ENCODE measurements at places on chromosomes 1 and 21.

GRCh38 chr1:30822966-30823581 lies 65.5 kb upstream of the LAPTM5 start:
- no peak for DNase-seq

DNA sequence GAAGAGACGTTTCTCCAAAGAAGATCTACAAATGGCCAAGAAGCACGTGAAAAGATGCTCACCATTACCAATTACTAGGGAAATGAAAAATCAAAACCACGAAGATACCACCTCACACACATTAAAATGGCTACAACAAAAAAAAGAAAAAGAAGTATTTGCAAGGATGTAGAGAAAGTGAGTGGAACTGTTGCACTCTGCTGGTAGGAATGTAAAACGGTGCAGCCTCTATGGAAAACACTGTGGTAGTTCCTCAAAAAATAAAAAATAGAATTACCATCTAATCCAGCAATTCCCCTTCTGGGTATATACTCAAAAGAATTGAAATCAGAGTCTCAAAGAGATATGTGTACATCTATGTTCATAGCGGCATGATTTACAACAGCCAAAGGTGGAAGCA lies 115.4 kb upstream of the EDN2 start:
- DNase-seq, result no peak

DNA sequence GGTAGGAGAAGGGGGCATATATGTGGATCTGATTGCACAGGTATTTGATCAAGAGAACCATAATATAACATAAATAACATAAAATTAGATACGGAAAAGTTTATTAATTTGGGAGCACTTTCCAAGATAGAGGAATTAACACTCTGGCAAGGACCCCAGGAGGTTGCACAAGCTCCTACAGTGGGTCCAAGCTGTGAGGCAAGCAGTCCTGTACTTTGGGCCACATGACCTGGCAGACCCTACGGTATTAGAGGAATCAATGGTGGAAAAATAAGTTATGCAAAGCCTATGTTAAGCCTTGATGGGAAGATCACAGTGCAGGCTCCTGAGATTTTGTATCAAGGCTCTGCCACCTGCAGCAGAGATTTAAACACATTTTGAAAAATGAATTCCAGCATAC lies 220.1 kb downstream of the COL24A1 start:
- no peak for DNase-seq

GRCh38 chr1:192272732-192273131 lies 44.1 kb upstream of the RGS21 start:
- DNase-seq, result no peak

GRCh38 chr1:159443066-159443750 lies 3.7 kb downstream of the OR10J1 start:
- no peak for DNase-seq

GRCh38 chr21:25313829-25314228 lies 293.5 kb downstream of the MRPL39 start:
- no peak for DNase-seq

DNA sequence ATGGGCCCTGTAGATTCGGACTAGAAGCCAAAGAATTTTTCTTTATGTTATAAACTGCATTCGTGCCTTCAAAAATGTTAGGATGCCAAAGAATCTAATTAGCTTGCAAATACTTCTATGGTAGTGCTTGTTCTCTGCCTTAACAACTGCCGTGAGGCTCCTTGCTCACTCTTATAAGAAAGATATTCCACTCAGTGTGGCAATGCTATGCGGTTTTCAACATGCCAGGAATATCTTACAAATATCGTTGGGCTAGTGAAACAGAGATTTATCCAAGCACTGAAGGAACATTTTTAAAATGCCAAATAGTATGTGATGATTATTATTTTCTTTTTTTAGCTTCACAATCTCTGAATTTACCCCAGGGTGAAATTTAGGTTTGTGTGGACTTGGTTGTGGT lies 198.2 kb downstream of the GREM2 start:
- DNase-seq, result no peak

- no peak for DNase-seq
Measured at GRCh38 chr1:79004916-79005315, 1.6 kb downstream of the ADGRL4 start.

DNA sequence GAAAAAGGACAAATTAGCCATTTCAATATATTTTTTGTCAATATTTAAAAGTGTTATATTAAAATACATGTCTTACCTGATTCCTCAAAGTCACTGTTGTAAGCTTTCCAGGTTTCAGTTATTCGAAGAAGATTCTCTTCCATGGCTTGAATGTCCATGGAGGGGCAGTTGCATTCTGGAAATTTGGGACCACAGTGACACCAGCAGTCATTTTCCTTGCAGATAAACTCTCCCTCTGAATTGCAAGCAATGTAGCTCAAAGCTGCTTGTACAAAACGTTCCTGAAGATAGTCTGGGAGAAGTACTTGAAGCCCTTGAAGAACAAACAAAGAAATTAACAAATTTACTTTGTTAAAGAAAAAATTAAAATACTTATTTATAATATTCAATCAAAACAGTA lies 251.7 kb downstream of the BRINP3 start:
- DNase-seq, result no peak

- no peak for DNase-seq
Measured at GRCh38 chr1:932776-933602, 9.3 kb downstream of the SAMD11 start.

- DNase-seq, result no peak
Measured at GRCh38 chr1:19342894-19343616, 30.9 kb downstream of the SLC66A1 start.

GRCh38 chr1:65539266-65540131 lies 119.0 kb downstream of the LEPR start:
- DNase-seq, result no peak

DNA sequence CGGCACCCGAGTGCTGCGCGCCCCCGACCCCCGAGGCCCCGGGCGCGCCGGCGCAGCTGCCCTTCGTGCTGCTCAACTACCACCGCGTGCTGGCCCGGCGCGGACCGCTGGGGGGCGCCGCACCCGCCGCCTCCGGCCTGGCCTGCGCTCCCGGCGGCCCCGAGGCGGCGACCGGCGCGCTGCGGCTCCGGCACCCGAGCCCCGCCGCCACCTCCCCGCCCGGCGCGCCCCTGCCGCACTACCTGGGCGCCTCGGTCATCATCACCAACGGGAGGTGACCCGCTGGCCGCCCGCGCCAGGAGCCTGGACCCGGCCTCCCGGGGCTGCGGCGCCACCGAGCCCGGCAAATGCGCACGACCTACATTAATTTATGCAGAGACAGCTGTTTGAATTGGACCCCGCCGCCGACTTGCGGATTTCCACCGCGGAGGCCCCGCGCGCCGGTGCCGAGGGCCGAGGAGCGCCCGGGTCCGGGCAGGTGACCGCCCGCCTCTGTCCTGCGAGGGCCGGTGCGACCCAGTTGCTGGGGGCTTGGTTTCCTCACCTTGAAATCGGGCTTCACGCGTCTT lies 49.0 kb downstream of the SIM2 start:
- no peak for DNase-seq

DNA sequence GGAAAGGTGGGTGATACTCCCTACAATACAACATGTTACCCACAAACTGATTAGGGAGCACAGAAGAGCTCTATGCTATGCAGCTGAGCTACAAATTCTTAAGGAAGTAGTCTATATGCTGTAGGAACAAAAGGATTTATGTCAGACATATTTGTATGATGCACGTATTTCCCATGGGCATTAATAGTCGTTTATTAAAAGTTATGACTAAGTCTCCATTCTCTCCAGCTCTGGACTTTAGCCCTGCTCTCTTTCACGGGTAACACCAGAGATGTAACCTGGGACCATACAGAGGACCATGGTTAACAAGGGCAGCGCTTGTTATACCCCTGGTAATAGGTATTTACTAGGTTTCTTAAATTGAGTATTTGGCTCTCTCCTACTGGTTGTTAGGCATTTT lies 168.2 kb upstream of the C1orf105 start:
- DNase-seq, result no peak

GRCh38 chr1:213070406-213070805 lies 19.4 kb downstream of the RPS6KC1 start:
- DNase-seq, result no peak

GRCh38 chr1:2503554-2504224 lies 22.7 kb downstream of the PANK4 start:
- DNase-seq, result no peak

DNA sequence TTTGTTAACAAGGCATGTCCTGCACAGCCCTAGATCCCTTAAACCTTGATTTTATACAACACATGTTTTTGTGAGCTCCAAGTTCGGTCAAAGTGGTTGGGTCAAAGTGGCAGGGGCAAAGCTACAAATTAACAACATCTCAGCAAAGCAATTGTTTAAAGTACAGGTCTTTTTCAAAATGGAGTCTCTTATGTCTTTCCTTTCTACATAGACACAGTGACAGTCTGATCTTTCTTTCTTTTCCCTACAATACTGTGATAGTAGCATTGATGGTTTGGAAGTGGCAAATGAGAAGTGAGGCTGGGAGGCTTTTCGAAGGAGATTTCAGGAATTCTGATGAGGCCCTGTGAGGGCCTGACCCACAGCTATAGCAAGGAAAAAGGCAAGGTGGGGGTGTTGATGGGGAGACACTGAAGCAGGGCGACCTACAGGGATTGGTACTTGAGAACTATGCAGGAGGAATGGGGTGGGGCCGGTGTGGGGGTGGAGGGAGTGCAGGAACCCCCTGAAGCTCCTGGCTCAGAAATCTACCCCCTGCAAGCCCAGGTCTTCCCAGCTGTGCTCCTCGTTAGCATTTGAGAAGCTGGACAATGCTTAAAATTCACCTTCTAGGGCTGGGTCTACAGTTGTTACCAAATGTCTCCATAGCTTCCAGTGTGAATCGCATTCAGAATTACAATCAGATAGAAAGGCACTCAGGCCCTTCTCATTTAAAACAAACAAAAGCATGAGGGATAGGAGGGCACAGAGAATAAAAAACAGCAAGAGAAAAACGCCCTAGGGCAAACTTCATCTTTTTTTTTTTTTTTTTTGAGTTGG lies 102.6 kb upstream of the PPM1J start:
- DNase-seq, result no peak

DNA sequence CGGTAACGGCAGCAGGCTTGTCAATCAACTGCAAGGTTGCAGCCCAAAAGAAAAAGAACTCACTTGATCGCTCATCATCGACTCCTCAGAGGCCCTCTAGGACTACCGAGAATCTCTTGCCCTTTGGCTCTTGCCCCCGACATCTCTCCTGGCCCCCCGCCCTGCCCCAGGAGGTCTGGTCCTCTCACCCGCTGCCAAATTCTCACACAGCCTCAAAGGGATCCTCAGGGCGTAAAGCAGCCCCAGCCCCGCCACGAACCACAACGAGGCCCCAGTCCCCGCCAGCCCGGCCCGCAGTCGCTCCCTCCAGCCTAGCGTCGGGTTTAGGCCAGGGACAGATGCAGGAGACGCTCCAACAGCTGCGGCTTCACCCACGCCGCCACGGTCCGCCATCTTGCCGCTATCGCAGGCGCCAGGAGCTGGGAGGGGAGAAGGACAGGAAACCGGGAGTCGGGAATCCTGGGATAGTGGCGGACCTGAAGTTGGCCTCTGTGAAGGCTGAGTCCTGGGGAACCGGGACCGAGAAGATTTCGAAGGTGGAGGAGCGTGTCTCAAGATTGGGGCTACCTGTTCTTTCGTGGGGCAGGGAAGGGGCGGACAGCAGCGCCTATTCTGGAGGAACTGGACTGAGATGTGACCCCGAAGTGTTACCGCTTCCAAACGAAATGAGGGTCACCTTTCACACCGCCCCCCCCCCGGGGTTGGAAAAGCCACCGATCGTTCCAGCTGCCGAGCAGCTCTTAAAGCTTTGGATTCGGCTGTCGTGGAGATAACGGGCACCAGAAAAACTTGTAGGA lies at the start of gene ST7L:
ST7L (minus strand) TSS at position 421 of the 797 bp plus-strand sequence; CDS start at position 393, 28 bp downstream.
- peak; percentile 17 for DNase-seq

DNA sequence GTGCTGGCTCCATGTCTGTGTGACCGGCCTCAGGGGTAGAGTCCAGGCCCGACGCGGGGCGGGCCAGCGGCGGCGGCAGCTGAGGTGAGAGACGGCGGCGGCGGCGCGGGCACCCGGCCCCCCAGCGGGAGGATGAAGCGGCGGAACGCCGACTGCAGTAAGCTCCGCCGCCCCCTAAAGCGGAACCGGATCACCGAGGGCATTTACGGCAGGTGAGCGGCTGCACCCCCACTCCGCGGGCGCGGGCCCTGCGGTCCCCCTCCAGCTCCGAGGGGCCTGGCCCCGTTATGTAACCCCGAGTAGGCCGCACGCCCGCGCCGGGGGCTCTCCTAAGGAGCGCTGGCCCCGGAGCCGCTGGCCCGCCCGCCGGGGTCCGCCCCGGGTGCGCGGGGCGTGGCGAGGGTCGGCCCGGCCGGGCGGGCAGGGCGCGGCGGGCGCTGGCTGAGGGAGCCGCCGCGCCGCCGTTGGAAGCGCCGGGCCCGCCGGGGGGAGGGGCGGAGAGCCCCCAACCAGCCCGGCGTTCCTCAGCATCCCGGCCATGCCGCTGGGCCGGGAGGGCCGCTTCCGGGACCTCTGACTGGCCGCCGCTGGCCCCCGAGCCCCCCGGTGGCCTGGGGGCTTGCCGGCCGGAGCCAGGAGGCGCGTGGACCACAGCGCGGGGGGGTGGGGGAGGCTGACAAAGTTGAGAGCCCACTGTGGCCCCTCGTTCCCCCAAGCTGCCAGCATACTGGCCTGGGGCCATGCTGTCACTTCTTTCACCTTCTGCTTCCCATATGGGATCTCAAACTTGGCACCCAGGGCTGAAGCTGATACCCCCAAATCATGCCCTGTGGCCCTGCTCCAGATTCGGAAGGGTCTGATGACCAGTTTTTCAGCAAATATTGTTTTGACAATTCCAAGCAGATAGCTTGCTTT lies 527 bp downstream of the MACO1 start:
- no peak for DNase-seq

DNA sequence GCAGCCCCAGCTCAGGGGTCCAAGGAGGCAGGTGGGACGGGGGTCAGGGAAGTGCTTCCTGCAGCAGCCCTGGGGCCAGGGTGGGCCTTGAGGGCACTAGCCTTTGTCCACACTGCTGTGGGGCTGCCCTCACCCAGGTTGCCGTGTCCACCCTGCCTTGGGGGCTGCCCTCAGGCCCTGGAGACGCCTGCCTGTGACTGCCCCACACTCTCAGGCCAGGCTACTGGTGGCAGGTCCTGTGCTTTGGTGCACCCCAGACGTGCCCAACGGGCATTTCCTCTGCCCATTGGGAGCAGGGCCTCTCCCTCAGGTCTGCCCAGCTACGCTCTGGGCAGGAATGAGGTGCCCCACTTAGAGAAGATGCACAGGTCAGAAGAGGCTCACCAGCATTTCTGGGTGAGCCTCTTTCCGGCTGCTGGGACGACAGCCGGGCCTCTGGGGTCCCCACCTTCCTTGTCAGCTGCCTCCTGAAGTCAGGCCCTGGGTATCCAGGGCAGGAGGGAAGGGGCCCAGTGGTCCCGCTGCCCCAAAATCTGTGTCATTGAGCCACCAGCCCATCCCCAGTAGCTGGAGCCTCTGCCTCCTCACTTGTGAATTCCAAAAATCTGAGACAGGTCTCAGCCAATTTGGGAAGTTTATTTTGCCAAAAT lies 2.7 kb upstream of the MMEL1 start:
- no peak for DNase-seq

- no peak for DNase-seq
Measured at GRCh38 chr1:183571678-183572268, 18.5 kb downstream of the NCF2 start.

- no peak for DNase-seq
Measured at GRCh38 chr1:162236618-162237017, 140.0 kb downstream of the SPATA46 start.

Data from cortex of kidney (tissue), 1 donor.